Upper lobe of right lung (tissue), 1 donor: ENCODE measurements at places on chromosomes 5 and 9. TPM values are rescaled to one million over a fixed set of nuclear protein-coding genes. Genes with fewer than 3 reads are reported as not detected.

DNA sequence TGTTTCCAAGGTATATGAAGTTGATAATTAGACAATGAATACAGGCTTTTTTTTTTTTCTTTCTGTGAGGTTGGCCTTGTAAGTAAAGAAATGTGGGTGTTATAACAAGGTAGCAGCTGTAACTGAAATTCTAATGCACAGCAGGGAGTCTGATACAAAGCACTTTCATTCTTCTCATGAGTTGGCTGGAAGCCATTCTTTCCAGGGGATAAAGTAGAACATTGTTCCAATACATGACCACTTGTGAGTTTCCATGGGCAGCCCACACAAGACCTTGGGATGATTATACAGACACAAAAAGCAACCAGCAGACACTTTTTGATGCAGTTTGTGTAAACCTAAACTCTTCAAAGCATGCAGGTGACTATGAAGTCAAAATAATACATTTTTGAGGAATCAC is 1785.9 kb upstream of the WWC1 start:
- DNase-seq: no peak

GRCh38 chr9:116327701-116328405 is 174.3 kb downstream of the PAPPA start:
- no peak for DNase-seq

- DNase-seq: no peak
Measured at GRCh38 chr5:38060354-38060753, 198.0 kb upstream of the EGFLAM start.

- DNase-seq: peak; percentile 51
Measured at GRCh38 chr9:129013674-129014073, 14.5 kb downstream of the SH3GLB2 start.

- no peak for DNase-seq
Measured at GRCh38 chr9:15553528-15553898, 670 bp downstream of the CCDC171 start.

DBH gene
- total RNA-seq: not detected

ZNF483 gene
- total RNA-seq: 8.7 TPM

PCDHGB1 gene
- total RNA-seq: 2.0 TPM

DNA sequence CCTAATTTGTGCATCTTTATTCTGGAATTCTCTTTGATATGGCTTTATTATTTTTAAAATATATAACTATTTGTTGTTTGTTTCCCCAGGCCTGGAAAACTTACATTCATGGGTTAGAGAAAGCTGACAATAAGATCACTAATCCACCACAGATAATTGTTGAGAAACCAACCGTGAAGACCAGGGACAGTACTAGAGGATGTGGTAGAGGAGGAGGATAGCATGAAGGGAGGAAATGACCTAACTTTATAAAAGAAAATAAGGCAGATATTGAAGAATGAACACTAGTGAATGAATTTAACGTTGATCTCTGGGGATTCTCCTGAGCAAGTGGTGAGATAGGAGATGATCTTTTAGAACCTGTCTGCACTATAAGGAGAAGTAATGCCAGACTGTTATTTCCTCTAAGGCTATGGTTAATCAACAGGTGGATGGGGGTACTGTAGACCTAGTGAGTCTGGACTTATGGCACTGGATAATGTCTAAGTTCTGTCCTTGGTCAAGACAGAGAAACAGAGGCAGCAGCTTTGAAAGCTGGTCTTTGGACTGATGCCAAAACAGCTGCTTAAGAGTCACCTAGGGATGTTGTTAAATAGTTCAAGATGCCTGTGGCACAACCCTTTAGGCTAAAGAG is 52.4 kb downstream of the NREP start:
- no peak for DNase-seq

SYK gene
- 63.8 TPM for total RNA-seq
